Peyer's patch (tissue), 4 donors: ENCODE measurements at places on chromosomes 12 and 14.

DNA sequence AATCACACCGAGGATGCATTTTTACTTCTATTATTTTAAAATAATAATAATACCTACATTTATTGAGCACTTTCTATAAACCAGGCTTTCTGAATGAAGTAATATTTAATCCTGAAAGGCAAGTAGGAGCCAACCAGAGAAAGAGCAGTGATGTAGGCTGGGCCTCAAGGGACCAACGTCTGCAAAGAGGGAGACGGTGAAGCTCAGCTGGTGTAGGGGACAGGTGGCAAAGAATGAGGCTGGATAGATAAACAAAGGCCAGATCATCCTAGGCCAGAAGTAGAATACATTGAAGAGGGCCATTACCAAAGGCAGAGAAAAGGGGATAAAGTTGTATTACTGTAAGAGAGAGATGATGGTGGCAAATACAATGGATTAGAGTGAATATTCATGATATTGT, 810 bp upstream of the TMBIM4 start:
- DNase-seq: no peak

DNA sequence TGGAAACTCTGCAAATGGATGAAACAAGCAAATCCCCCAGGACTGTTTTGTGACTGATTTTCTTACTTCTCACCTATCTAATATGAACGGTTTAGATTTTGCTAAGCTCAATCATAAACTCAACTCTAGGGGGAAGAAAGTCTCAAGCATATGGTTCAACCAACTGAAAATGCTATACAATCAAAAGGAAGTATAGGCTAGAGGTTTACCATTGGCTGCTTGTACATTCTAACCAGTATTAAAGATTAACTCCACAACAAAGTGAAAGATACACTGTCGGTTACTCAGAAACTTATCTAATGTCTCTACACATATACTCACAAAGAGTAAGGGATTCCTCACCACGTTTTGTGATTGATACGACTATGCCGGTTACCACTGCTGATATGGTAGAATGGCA, 281.8 kb upstream of the SOX5 start:
- no peak for DNase-seq

- DNase-seq: no peak
Measured at GRCh38 chr14:69288011-69288771, 28.2 kb downstream of the GALNT16 start.

DNA sequence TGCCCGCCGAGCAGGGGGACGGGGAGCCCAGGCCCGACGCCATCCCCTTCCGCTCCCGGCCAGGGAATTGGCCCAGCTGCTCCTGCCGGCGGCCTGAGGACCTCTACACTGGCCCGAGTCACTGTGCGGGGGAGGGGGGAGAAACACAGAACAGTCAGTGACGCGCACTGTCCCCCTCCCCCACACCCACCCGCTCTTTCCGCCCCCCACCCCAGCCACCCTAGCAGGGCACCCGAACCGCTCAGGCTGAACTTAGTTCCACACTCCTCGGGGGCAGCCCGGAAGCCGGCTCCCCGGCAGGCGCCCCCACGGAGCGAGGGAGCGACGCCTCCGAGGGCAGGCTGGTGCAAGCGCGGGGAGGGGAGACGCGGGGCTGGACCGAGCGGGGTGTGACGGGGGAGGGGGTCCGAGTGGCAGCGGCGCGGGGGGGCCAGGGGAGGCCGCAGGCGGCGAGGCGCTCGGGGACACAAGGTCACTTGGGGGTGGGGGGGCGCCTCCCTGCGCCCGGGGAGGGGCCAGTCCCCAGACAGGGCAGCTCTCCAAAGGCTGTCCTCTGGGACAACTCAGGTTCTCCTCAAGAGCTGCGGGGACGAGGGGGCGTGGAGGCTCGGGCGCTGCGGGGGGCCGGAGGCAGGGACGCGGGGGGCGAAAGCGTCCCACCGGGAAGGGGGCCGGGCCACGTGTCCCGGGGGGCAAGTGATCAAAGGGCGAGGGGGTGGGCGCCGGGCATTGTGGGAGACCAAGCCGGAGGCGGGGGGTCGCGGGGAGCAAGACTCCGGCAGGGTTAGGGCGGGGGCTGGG, 648 bp downstream of the CHD4 start:
- peak; percentile 87 for DNase-seq

DNA sequence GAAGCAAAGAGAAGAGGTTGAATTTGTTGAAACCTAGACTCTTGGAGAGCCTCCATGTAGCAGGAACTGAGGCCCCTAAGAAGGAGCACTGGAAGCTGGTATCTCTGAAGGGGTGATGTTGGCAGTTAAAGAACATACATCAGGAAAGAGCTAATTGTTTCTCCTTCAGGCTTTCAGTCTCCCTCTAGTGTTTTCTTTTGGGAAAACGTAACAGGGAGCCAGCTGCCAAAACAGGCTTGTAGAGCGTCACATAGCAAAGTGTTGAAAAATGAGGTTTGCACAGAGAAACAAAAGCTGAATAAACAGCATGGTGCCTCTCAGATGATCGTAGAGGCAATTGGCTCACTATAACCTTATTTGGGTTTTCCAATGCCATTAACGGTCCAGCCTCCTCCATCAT, 46.9 kb upstream of the CAND1 start:
- no peak for DNase-seq

DNA sequence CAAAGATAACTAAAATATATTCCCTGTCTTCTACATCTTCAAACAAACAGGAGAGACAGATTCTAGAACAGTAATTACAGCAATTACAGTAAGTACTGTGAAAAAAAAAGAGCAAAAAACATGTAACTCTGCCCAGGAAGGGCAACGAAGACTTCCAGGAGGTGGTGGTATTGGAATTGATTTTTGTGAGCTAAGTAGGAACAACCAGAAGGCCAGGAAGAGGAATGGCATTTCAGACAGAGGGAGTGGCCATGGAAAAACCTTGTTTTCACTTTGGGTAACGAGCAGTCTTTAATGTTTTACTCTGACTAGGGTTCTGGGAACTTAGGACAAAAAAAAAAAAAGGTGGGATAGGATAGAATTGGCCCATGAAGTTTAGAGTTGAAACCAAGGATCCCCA, 196.3 kb upstream of the PLEKHG7 start:
- DNase-seq: no peak
